ENCODE measurements at places on chromosomes 1 and 21.
A peak's percentile ranks its signal among the peaks of the same experiment; 100 is the strongest.

GRCh38 chr1:162910161-162910560 lies 49.2 kb upstream of the CCDC190 start:
- DNase-seq: no peak

GRCh38 chr1:40712997-40713396 lies 21.5 kb downstream of the NFYC start:
- DNase-seq: no peak

DNA sequence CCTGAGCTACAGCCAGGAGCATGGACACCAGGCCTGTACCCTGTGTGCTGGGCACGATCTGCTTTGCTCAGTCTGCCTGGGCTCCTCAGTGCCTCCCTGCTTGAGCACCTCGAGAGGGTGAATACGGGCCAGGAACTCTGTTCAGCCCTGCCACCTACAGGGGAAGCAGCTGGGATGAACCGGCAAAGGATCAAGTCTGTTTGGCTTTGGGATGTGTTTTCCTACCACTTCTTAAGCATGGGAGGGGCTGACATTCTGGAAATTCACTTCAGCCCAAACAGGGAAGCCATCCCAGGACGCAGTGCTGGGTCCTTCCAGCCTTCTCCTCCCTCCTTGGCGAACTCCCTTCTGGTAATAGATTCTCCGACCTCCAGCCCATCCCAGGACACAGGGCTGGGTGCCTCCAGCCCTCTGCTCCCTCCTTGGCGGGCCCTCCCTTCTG lies 55.8 kb upstream of the SELENON start:
- DNase-seq: peak; percentile 77

GRCh38 chr1:173603056-173603591 lies at the start of gene SLC9C2:
SLC9C2 (minus strand) TSS chr1:173603072; CDS start chr1:173601776, 1,296 bp downstream.
- DNase-seq: no peak

- no peak for DNase-seq
Measured at GRCh38 chr1:107550358-107550757, 409.5 kb downstream of the NTNG1 start.

DNA sequence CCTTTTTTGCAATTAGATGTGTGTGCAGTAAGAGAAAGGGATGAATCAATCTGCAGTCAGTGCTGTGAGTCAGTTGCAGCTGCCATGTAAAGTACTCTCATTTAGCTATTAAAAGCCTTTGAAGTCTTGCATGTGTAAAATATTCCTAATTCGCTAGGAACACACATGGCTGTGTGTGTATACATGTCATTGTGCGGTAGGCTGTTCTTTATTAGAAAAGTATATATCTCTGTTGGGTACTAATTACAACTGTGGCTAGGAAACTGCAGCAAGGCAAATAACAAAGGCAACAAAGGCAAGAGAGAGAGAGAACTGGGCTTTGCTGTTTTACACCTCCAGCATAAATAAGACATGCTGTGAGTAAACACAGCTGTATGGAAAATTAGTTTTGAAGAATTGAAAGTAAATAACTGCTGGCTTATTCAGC lies 41.7 kb downstream of the EPB41 start:
- DNase-seq: no peak

- DNase-seq: no peak
Measured at GRCh38 chr1:43569175-43569574, 38.5 kb downstream of the PTPRF start.

DNA sequence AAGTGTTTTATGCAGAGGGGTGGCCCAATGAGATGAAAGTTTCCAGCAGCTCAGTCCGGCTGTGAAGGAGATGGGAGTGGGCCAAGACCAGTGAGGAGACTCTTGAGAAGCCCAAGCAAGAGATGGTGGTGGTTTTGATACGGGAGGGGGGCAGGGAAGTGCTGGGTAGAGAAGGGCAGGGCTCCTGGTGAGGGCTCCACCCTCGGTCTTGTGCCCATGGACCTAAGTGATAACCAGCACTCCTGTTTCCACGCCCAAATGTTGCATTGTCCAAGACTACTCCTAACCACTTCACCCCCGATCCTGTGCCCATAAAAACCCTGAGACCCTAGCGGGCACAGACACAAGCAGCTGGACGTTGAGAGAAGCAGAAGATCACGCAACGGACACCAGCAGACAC lies 140.9 kb downstream of the MIS18A start:
- no peak for DNase-seq

DNA sequence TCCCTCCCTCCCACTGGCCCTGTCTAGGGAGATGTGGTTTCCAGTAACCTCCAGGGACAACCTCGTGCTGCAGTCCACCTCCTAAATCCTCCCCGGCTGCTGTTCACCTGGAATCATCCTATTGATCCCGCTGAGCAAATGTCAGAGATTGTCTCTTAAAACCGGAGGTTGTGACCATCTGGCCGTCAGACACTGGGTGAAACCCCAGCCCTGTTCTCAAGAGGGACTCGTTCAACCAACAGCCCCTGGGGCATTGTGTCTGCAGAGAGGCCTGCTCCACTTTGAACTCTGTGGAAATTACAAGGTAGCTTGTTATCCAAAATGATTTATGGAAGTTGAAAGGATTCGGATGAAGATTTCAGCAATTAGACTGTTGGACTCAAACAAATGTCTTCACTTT lies 498.0 kb downstream of the MATN1 start:
- DNase-seq: no peak

DNA sequence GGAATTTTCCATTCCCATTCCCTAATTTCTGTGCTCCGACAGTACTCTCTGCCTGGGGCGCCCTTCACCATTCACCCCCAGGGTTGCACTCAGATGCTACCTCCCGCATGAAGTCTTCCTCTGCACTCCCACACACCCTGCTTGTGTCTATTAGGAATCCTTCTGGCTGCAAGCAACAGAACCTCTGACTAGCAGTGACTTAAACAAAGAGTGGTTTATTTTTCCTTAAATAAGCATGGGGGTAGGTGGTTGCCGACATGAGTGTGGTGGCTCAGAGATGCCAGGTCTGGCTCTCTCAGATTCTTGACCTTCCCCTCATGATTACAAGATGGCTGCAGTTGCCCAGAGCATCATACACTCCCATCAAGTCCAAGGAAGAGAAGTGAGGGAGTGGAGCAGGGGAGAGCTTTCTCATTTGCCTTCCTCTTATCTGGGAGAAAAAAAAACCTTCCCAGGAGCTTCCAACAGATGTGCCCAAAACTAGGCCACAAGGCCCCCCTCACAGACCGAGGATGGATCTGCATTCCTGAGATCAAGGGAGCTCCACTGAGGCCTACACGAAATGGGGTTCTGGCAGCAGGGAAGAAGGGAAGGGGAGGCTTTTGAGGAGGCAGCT lies 49.6 kb upstream of the LBR start:
- no peak for DNase-seq

GRCh38 chr21:24995216-24995615 lies 612.1 kb downstream of the MRPL39 start:
- no peak for DNase-seq

- DNase-seq: no peak
Measured at GRCh38 chr1:147527941-147528936, 13.1 kb upstream of the BCL9 start.

GRCh38 chr1:62142496-62142895 lies 52.2 kb upstream of the L1TD1 start:
- peak; percentile 57 for DNase-seq
